ENCODE measurements at places on chromosomes 6 and 20.
A peak's percentile ranks its signal among the peaks of the same experiment; 100 is the strongest.

DNA sequence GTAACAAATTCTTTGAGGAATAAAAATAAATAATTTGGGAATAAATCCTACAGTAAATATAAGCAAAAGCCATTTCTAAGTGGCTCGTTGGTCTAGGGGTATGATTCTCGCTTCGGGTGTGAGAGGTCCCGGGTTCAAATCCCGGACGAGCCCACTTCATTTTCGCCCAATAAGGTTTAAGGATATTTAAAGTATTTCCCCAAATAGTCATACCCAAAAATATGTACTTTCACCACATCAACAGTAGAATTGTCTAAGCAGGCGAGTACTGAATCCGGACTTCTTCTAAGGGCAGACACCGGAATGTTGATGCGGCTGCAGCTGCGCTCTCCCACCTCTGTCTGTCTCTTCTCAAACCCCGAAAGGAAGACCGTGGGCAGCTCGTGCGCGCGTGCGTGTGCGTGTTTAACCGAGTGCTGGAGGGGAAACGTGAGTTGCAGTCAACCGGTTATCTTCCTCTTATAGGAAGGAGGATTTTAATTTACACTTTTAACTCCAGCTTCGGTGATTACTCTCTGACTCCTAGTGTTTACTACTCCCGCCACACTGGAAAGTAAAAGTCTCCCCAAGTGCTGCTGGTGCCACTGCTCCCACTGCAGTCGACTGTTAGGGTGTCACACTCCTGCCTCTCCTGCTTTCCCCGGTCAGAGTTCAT lies 155.7 kb upstream of the PRSS16 start:
- no peak for DNase-seq

GRCh38 chr6:63553208-63553607 lies 19.1 kb upstream of the LOC128125822 start:
- DNase-seq = no peak

- no peak for DNase-seq
These were observed 173.7 kb downstream of the PHACTR1 start for GRCh38 chr6:12890171-12890790.

GRCh38 chr20:64219730-64220129 lies 35.8 kb upstream of the PCMTD2 start:
- DNase-seq = no peak

- no peak for DNase-seq
These were observed 453.6 kb downstream of the COL12A1 start for GRCh38 chr6:74752303-74752702.

DNA sequence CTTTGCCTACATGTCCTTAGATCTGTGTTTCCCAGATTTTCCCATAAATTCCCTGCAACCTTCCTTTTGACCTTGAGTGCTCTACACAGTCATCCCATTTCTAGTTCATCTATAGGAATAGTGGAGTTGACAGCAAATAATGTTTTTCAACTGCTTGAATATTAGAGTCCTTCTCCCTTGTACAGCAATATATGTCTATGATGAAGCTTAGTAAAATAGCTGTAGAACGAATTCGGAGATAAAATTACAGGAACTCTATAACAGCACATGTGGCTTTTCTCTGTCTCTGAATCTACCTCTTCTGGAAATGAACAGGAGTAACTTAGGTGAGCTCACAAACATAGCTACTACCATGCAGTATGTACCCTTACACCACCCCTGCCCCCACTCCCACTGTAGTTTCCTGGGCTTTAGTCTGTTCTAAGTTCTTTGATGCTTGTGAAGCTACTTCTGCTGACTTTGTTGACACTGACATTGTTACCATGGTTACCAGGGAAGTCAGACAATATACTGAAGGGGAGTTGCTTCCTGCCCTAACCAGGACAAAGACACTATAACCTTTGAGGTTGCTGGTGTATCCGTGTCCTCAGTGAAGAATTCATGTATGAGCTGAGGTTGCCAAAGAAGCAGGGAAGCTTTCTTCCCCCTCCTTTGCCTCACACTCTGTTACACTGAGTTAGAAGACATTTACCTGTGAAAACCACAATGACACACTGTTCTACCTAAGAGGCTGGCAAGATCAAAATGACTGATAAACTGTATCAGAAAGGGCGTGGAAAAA lies 35.8 kb upstream of the SHLD1 start:
- DNase-seq = peak; percentile 8

DNA sequence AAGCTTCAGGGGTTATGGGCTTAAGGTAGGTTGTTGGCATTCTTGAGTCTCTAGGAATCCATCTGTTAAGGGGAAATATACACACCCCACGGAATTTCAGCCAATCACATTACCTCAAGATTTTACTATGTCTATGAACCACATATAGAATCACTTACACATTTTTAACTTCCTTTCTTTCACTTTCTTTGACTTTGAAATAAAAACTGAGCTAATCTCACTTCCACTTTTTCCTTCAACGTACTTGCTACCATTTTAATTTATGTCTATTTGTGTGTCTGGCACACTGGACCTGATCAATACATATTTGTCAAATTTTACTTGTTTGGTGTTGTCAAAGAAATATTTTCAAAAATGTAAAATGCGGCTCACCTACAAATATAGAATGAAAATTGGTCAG lies 545.4 kb upstream of the JAG1 start:
- DNase-seq = no peak

GRCh38 chr6:166515072-166515810 lies 71.2 kb downstream of the RAMACL start:
- DNase-seq = no peak

DNA sequence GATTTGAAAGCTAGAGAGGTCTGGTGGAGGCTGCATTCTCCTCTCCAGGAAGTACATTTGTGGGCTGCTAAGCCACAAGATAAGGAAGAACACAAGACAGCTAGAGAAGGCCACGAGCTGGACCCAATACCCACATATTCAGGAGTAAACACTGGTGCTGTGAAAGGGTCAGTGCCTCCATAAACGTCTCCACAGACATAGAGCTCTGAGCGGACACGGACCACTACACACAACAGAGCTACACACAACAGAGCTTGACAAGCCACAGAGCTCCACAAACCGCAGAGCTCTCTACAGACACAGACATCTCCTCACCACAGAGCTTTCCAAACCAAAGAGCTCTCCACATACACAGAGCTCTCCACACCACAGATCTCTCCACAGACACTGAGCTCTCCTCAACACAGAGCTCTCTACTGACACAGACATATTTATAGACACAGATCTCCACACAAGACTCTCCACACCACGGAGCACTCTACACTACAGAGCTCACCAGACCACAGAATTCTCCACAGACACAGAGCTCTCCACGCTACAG lies 51.9 kb downstream of the ERMARD start:
- no peak for DNase-seq

DNA sequence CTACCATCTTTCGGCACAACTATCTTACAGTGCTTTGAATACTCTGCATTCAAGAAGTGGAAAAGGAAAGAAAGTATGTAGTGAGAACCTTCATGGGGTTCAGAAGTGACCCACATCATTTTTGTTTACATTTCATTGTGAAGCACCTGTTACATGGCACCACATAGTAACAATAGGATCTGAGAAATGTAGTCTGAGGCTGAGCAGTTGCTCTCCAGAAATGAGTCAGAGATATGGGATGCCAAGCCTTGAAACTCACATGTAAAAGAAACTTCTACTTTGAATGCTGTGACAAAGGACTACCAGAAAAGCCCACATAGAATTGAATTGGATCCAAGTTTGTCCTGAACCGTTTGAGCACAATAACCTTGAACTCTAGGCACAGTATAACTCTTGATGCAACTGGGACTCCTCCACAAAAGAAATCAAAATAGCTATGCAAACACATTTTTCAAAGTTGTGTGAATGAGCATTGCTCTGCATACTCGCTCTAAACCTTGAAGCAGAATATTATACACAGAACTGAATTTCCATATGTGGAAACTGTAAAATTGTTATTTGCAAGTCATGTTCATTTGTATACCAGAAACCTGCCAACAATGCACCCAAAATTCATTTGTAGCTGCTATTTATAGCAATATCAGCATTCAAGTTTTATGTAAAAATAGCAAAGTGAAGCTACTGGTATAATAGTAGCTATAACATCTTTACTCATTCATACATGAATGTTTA lies 400.9 kb upstream of the POU3F2 start:
- no peak for DNase-seq

DNA sequence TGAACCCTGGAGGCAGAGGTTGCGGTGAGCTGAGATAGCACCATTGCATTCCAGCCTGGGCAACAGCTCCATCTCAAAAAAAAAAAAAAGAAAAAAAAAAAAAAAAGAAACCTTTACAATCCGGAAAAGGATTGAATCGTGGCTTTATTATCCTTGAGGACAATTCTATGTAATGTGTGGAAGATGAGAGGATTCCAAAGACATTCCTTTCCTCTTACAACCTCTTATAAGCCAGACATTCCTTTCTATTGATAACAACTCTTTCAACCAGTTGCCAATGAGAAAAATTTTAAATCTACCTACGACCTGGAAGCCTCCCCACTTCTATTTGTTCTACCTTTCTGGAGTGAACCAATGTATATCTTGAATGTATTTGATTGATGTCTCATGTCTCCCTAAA lies 91.2 kb upstream of the EEF1E1 start:
- no peak for DNase-seq

- no peak for DNase-seq
These were observed 72.6 kb downstream of the ARID1B start for GRCh38 chr6:156849806-156850205.

GRCh38 chr6:15389084-15389764 lies 143.4 kb downstream of the JARID2 start:
- DNase-seq = no peak

GRCh38 chr6:43310134-43310533 lies 1.5 kb upstream of the CRIP3 start:
- no peak for DNase-seq

DNA sequence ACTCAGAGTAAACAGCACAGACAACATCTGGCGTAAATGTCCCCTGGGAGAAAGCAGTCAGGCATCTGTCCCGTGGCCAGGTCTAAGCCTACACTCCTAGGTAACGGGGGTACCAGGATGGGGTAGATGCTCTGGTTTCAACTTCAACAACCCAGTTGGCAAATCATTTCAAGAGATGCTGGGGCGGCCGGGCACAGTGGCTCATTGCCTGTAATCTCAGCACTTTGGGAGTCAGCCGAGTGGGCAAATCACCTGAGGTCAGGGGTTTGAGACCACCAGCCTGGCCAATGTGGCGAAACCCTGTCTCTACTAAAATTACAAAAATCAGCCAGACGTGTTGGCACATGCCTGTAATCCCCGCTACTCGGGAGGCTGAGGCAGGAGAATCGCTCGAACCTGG lies 12.3 kb downstream of the PREX1 start:
- DNase-seq = no peak

DNA sequence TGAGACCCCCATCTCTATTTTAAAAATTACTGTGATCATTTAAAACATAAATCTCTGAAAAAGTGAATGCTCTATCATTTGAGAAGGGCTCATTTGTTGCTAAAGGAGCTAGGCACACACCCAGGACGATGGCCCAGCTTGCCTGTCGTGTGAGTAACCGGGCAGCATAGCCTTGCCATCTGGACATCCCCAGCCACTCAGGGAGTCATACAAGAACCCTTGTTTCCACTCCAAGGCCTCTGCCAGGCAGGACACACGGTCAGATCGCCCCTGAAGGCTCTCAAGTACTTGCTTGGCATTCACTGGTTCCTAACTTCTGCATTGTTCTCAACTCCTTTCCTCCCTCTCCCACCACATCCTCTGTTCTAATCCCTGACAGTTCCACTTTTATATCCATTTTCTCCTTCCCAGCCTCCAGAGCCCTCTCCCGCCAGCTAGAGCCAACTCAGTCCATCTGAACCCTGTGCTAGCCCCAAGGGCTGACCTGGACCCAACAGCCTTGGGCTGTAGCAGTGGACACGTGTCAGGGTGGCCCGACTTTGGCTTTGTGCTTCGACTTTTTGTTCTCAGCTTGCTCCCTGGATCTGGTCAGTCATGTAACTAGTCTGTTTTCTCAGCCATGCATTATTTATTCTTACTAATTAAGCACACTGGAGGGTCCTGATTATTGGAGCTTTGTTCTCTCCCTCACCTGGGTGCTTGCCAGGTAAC lies 15.7 kb upstream of the EZR start:
- no peak for DNase-seq

DNA sequence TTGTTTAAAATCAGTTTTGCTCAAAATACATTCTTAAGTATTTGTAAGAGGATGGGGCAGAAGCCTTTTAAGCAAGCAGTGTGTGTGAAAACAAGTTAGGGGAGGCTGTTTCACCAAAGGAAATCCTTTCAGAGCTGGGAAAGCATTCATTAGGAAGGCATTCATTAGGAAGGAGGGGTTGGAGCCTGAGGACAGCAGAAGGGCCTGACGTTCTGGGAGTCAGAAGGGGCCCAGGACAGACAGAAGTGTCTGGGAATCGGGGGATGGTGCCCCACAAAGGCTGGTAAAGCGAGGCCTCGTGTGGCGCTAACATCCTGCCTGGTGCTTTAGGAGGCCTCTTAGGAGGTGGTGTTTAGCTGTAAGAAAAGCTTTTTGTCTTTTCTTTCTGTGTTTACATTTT lies 80.6 kb upstream of the NXT1 start:
- no peak for DNase-seq

DNA sequence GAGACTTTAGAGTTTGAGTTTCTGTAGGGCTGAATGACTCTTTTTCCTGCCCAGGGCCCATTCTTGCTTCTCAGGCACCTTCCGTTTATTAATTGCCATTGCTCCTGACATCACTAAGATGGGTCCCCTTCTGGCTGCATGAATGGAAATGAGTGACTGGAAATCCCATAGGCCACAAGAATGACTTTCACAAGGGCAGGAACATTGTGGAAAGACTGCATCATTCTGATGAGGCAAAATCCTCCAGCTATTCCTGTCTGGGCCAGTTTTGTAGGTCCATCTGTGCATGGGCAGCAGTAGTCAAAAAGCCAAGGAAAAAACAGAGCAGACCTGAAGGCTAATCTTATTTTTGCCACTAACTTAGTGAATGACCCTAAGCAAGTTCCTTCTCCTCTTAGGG lies 19.3 kb downstream of the TMEM74B start:
- no peak for DNase-seq

GRCh38 chr6:3324262-3324942 lies 65.7 kb downstream of the PSMG4 start:
- no peak for DNase-seq

- no peak for DNase-seq
These were observed 104.9 kb downstream of the CENPW start for GRCh38 chr6:126444659-126445273.

GRCh38 chr6:62891065-62891647 lies 320.1 kb upstream of the FKBP1C start:
- no peak for DNase-seq

DNA sequence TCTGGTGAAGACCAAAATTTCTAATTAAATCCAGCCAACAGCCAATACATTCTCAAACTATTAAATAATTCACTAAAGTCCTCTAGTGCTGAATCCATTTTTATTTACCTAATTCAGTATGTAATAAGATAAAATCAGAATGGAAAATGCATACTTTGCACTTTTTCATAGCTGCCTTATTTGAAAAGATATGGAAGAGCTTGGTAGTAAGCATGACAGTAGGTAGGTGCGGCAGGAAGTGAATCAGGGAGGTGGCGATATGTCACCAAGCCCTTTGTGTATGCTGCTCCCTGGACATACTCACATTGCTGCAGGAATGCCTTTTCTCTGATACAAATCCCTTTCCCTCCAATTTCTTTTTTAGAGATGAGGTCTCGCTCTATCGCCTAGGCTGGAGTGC lies 10.2 kb upstream of the TGM3 start:
- no peak for DNase-seq

GRCh38 chr6:139027620-139028182 lies 844 bp upstream of the ABRACL start:
- no peak for DNase-seq

GRCh38 chr6:126048635-126049034 lies 62.3 kb downstream of the TRMT11 start:
- DNase-seq = no peak

Measured in stimulated activated CD4-positive, alpha-beta T cell treated with anti-CD3 and anti-CD28 coated beads, Interleukin-15, amount 100 ng/mL, for 1 hour (primary cell).